ENCODE measurements at places on chromosomes 7 and 10.

GRCh38 chr7:75716992-75717626 lies 21.6 kb downstream of the HIP1 start:
- DNase-seq: no peak

DNA sequence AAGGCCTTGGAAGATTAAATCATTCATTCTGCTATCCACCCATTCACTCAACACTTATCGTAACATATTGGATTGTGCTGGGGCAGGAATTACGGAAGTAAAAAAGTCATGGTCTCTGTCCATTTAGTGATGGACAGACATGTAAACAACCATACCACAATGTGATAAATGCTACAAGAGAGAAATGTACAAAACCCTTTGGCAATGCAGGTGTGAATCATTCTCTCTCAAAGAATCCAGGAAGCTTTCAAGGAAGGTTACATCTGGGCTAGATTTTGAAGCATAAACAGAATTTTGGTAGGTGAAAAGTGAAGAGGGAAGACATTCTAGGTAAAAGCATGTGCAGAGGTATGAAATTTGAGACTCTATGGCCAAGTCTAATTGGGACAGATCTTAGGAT lies 61.7 kb upstream of the KCNIP2 start:
- no peak for DNase-seq

- DNase-seq: no peak
Observed at GRCh38 chr10:43237128-43237527, 29.7 kb downstream of the RASGEF1A start.

DNA sequence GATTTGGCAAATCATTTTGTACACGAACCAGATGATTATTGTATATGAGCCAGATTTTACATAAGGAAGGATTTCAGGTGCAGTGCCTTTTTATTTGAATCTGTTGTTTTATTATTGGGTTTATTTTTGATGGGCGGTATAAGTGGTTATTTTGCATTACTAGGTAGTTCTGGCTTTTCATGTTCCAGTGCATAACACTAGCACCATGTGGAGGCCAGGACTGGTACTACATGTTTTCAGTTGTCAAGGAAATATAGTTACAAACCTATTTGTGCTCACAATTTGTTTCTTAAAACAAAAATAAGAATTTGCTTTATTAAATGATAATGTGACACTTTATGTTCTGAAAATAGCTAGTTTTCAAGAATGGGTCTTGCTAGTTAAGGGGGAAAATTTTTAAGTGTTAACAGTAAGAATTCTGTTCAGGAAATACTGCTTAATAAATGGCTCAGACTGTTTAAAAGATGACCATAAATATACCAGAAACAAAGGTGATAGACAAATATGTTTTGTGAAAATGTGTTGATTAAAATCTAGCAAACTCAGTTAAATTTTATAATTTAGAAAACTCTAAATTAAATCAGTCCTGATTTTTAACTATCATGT lies 7.1 kb upstream of the SEMA3E start:
- no peak for DNase-seq

DNA sequence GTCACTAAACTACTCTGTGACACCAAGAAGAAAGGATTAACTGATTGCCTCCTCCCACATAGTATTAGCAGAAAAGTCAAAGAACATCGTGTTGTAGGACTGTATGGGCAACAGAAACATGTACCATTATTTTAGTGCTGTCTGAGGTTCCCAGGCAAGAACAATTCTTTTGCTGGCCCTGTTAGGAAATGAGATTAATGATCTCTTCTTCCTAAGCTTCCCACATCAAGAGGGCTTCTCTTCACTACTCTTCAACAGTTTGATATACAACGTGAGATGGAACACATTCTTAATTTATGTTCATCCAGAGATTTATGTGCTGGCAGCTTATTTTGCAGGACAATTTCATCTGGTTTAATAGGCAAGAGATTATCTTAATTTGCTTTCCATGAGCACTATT lies 219.6 kb downstream of the DOCK4 start:
- DNase-seq: no peak

GRCh38 chr10:98273057-98273850 lies 5.3 kb upstream of the LOXL4 start:
- DNase-seq: no peak

DNA sequence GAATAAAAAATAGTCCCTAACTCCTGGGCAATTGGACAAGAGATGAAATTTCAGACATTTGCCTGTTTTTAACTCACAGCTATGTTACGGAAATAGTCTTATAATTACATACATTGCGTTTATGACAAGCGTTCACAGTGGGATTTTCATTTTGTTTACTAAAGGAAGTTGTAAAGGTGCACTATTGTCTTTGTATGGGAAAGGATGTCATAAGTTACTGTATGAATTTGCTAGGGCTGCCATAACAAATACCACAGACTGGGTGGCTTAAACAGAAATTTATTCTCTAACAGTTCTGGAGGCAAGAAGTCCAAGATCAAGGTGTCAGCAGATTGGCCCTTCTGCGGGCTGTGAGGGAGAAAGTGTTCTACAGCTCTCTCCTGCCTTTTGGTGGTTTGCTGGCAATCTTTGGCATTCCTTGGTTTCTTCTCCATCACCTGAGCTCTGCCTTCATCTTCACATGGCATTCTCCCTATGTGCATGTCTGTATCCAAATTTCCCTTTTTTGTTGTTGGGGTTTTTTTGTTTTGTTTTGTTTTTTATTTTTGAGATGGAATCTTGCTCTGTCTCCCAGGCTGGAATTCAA lies 5.6 kb downstream of the NFE2L3 start:
- DNase-seq: no peak

GRCh38 chr10:9069136-9069535 lies 1014.6 kb downstream of the GATA3 start:
- no peak for DNase-seq

Measured in left renal cortex interstitium (tissue), 4 donors.